ENCODE measurements at places on chromosomes 1 and 21.

- no peak for DNase-seq
Observed at GRCh38 chr1:204216236-204216635, 2.4 kb upstream of the GOLT1A start.

GRCh38 chr1:12047120-12047876, 15.8 kb upstream of the TNFRSF8 start:
- DNase-seq: no peak

GRCh38 chr21:17711896-17712295, 99.2 kb upstream of the BTG3 start:
- no peak for DNase-seq

- no peak for DNase-seq
Observed at GRCh38 chr1:224245188-224245587, 62.1 kb downstream of the DEGS1 start.

DNA sequence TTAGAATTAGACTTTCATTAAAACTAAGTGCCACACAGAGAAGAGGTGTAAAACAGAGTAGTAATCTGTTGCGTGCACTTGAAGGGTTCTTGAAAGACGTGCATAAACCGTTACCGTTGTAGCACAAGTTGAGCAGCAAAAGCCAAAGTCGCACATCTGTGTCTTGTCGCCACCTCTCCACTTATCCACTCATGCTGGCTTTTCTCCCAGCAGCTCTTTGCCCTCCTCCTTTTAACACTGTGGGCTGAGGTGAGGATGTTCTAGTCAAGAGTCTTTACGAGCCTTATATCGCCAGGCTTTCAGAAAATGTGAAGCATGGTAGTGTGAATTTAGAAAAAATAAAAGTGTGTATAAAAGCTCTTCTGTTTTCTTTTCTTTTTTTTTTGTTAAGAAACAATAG, 48.0 kb downstream of the NR5A2 start:
- DNase-seq: no peak

DNA sequence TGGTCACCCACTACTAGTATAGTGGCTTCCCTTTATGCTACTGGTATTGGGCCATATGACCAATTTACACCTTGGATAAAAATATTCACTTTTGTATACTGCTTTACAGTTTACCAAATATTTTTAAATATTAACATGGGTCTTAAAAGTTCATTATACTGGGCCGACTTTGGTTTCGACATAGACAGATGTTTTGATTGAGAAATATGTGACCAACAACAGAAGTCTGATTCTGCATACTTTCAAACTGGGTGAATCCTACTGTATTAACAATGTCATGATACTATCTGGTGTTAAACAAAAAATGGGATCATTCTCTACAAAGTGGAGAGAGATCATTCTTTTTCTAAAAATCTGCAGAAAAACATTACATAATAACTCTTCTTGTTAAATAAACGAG, 134.8 kb downstream of the AKT3 start:
- no peak for DNase-seq

Measured in suprapubic skin (tissue), 4 donors.